ENCODE measurements at places on chromosomes 6 and 20. TPM values are rescaled to one million over a fixed set of nuclear protein-coding genes. Genes with fewer than 3 reads are reported as not detected.

DNA sequence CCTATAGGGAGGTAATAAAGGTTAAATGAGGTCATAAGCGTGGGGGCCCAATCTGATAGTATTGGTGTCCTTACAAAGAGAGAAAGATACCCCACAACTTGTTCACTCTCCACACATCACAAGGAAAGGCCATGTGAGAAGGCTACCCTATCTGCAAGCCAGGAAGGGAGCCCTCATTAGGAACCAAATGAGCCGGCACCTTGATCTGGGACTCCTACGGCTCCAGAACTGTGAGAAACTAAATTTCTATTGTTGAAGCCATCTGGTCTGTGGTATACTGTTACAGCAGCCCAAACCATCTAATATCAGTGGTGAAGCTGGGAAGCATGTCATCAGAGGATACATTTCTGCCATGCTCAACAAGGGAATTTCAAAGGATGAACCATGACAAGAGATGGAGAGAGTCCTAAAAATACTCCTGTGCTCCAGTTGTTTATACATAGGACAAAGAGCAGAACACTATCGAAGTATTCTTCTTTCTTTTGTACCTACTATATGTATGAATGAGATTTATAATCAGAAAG is 10.4 kb downstream of the COX7A2 start:
- no peak for DNase-seq
- H3K27me3 ChIP-seq: no peaks in the 10 kb centered on the region
- peaks cover 12% of the 10 kb centered on the region for H3K36me3 ChIP-seq
- H3K4me1 ChIP-seq: no peaks in the 10 kb centered on the region
- H3K4me3 ChIP-seq: no peak overlapping the region

GRCh38 chr6:157172830-157173536 is 150.3 kb downstream of the TMEM242 start:
- no peaks in the 10 kb centered on the region for H3K4me1 ChIP-seq
- no peaks in the 10 kb centered on the region for H3K36me3 ChIP-seq
- H3K27me3 ChIP-seq: no peaks in the 10 kb centered on the region

DNA sequence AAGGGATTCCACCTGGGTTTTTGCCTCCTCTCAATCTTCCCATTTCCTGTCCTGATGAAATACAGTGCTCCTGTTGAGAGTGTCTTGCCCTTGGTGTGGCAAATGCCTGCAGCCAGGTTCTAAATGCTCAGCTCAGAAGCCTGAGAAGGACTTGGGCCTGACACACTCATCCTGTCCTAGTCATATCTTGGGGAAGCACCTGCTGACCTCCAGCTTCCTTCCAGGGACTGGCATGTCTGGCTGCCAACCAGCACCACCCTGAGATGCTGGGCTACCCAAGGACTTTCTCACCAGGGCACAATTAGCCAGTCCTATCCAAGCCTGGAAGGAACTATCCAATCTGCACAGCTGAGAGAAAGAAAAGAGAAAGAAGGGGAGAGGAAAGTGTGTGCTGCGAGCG is 43.4 kb downstream of the LRFN2 start:
- DNase-seq: no peak
- H3K4me3 ChIP-seq: no peak overlapping the region
- no peaks in the 10 kb centered on the region for H3K27me3 ChIP-seq
- peak overlapping the region; percentile 56 for H3K27ac ChIP-seq
- H3K4me1 ChIP-seq: peaks cover 26% of the 10 kb centered on the region

DNA sequence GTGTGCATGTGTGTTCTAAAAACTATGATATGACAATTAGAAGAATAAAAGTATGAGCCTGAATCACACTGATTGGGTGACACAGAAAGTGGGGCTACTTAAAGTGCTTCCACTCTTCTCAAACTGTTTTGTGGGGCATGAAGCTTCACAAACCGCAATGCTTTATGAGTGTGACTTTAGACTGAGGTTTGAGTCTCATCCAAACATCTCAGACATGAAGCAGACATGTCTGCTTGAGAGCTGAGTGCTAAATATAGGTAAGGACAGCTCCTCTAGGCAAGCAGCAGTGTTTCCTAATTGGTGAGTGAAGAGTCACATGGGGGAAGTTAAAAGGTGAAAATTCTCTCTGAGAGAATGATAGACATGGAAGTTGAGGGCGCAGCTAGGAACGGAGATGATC is 726.9 kb upstream of the CITED2 start:
- H3K4me1 ChIP-seq: peaks cover 10% of the 10 kb centered on the region
- no peak overlapping the region for H3K27ac ChIP-seq
- DNase-seq: no peak

- DNase-seq: no peak
- no peak overlapping the region for H3K4me3 ChIP-seq
- H3K27me3 ChIP-seq: no peaks in the 10 kb centered on the region
- no peak overlapping the region for H3K27ac ChIP-seq
- peaks cover 3% of the 10 kb centered on the region for H3K4me1 ChIP-seq
Observed at GRCh38 chr20:50340541-50340940, 149.9 kb downstream of the CEBPB start.

The GPSM3 gene
- total RNA-seq: 6.0 TPM
